NCI-H1436 treated with DMSO at 0.1 percent for 48 hours (cell line): ENCODE measurements at places on chromosomes 5 and 9.

DNA sequence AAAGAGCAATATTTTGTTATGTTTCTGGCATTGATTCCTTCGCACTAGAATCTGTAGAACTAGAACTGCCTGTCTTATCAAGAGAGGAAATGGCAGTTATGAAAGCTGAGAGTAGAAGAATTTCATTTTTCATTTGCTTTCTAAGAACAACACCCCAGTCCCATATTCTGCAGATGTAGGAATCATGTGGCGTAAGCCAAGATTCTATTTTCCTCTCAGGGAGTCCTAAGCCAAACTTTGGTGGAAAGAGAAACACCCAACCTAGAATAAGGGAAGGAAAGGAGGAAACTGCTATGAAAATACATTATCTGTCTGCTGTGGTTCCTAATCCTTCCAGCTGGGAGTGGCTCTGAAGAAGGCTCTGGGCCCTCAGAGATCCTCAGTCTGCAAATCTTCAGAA, 1176.9 kb upstream of the C9orf72 start:
- no peak for DNase-seq

- no peak for DNase-seq
Observed at GRCh38 chr9:124593651-124594058, 86.5 kb upstream of the NR5A1 start.

DNA sequence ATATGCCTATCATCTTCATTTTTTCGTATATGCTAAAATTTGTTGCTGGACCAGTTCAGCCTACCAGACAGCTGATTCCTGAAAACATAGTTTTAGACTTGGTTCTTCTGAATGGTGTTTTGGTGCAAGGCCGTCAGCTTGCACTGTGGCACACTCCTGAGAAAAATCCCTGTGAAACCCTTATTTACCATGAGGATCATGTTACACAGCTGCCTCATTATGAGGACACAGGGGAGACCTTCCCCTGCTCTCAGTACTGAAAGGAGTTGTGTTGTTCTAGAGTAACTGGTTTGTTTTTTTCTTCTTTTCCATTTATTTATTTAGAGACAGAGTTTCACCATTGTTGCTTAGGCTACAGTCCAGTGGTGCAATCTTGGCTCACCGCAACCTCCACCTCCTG, 37.6 kb downstream of the MAST4 start:
- DNase-seq, result no peak

- no peak for DNase-seq
Observed at GRCh38 chr5:59268756-59269415, 624.6 kb downstream of the PDE4D start.

DNA sequence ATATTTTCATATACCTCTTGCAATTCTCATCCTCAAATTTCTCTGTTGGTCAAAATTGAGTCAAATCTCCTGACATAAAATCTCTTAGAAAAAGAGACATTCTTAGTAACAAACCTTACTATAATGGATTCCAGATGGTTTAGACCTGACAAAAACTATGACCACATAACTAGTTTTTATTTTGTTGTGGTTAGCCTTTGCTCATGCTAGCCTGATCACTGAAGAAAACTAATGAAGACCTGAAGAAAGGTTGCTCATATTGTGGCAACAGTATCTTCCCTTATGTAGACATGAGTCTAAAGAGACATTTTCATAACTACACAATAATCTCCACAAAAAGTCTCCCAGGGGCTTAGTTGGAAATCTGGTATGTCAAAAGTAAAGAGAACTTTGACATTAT, 274.1 kb upstream of the TMEM161B start:
- DNase-seq, result no peak

DNA sequence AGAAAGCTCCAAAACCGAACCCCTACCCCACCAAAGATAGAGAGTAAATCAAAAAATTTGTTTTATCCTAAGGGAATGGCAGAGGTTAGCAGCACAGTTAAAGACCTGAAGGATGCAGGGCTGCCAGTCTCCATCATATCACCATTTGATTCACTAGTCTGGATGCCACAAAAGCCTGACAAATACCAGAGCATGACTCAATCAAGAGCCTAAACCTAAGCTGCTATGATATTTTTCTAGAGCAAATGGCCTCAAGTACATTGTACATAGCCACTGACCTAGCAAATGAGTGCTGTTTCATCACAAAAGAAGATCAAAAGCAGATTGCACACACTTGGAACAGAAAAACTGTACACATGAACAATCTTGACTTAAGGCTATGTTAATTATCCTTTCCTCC, 48.0 kb downstream of the DPYSL3 start:
- no peak for DNase-seq

DNA sequence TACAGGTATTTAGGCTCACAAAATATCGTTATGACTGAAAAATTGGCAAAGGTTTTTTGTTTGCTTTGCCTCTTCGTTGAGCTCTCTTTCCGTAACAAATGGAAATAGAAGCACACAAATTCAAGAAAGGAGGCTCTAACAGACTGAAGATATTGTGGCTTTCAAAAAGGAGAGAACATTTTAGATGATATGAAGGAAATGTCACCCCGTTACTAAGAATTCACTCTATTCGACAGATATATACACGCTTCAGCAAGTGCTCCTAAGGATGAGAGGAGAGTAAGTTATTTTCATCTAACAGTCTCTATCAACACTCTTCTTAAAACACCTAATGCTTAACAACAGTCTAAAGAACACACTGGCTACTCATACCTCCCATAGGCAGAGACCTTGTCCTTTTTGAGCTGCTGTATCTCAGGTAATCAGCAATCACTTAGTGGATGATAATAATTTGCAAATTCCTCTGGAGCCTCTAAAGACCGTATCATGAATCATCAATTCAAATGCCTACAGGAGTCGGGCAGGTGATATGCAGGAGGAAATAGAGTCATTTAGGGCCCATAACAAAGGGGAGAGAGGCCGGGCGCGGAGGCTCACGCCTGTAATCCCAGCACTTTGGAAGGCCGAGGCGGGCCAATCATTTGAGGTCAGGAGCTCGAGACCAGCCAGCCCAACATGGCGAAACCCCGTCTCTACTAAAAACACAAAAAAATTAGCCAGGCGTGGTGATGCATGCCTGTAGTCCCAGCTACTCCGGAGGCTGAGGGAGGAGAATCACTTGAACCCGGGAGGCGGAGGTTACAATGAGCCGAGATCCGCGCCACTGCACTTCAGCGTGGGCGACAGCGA, 1.4 kb upstream of the HSDL2 start:
- DNase-seq, result no peak

DNA sequence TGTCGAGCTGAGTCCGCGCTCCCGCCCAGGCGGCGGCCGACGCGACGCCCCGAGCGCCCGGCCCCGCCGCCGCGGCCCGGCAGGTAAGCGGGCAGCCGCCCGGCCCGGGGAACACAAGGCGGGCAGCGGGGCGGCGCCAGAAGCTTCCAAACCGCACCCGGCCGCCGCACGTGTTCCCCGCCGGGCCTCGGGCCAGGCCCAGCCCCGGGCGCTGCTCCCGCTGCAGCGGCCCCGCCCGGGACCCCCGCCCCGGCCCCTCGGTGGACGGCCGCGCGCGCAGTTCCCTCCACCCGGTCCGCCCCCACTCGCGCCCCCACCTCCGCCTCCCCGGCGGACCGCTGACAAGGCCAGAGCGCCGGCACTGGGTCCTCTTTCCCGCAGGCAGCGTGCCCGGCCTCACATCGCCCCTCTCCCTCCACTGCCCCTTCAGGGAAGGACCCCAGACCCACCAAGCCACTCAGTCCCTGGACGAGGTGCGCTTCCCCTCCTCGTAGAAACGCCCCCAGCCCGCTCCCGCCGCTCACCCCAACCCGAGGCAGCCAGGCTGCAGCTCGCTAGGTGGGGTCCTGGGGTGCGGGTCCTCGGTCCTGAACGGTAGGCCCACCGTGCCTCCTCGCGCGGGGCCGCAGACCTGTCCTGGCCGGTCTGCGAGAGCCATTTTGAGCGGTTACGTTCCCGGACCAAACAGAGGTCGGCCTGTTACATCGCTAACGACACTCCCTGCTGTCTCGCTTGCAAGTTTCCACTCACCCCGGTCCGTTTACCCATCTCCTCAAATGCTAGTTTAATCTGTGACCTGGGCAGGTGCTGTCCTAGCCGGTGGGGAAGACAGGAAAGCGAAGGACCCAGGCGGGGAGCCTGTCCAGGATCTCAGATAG, 475 bp downstream of the WDR5 start:
- no peak for DNase-seq

GRCh38 chr9:106857811-106858470, 5.0 kb upstream of the ZNF462 start:
- no peak for DNase-seq

- no peak for DNase-seq
Observed at GRCh38 chr5:3103262-3103811, 351.9 kb upstream of the IRX2 start.

GRCh38 chr5:95759634-95760033, 28.5 kb downstream of the RHOBTB3 start:
- no peak for DNase-seq

DNA sequence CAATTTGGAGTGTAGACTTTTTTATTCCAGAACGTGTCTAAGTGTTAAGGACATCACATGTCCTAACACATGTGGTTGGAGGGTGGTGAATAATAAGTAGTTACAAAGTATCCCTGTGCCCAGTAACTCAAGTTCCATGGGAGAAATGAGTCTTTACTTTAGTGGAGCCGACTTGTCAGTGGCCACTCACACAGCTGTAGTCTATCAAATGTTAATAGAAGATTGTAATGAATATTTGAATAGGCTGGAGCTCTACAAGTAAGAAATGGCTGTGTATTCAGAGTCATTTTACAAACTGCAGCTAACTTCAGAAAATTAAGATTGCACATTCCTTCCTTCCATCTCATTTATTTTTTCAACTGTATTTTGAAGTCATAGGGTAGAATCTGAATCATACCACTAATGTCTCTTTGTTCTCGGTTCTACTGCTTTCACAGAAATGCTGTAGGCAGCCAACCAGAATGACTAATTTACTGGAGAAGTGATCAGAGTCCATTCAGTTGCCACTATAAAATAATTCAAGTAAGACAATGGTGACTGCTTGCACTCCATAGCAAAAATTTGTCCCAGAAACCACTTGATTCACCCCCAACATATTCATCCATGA, 394.8 kb downstream of the NR2F1-AS1 start:
- DNase-seq, result no peak

- DNase-seq, result no peak
Observed at GRCh38 chr5:144144956-144145751, 25.3 kb downstream of the YIPF5 start.

DNA sequence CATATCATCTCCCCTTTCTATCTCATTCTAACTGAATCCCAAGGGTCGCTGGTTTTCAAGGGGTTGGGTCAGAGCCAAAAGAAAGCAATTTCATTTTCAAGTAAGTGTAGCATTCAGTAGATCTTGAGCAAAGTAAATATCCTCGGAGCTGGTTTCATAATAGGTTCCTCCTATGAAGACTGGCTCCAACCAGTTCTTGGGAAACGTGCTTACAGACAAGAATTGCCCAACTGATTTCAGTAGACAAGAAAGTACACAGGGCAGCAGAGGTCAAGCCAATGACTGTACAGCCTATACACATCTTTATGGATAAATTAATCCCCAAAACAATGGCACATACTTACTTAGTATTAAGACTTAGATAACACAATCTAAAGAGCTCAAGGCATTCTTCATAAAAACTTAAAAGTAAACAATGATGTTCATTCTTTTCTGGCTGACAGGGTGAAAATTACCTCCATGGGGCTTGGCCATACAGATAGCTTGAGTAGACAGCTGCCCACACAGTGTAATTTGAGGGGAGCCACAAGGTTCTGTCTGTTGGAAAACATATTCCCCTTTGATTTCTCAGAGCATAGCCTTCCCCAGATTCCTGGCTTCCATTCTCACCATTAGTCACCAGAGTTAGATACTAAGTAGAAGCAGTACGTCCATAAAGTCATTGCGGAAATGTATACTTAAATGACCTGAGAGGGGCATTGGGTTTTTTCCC, 163.9 kb downstream of the ARRDC3 start:
- DNase-seq, result peak; percentile 47

- DNase-seq, result no peak
Observed at GRCh38 chr9:127961613-127962155, 19.1 kb downstream of the EEIG1 start.

DNA sequence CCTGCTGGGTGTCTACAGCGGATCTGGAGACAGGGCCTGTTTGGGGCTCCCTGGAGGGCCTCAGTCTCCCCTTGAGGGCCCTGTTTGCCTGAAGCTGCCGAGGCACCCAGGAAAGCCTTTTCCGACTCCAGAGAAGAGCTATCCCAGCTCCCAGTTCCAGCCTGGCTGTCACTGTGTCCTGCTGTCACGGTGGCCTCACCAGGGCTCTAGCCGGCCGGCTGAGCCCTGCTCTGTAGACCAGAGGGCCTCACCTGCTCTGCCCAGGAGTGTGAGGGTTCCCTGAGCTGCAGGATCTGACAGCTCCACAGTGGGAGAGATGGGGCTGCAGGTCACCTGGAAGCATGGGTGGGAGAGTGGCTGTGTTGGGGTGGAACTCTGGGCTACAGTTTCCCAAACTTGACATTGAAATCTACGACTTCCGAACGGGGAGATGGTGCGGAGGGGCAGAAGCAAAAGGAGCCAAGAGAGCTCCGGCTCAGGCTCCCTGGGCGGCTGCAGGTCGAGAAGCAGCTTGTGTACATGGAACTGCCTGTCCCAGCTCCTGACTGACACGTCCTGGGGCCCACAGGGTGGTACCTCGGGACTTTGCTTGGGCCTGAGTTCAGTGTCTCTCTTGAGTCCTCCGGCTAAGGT, 94.9 kb downstream of the CACNA1B start:
- no peak for DNase-seq

- no peak for DNase-seq
Observed at GRCh38 chr9:81213456-81213855, 475.9 kb downstream of the TLE1 start.

DNA sequence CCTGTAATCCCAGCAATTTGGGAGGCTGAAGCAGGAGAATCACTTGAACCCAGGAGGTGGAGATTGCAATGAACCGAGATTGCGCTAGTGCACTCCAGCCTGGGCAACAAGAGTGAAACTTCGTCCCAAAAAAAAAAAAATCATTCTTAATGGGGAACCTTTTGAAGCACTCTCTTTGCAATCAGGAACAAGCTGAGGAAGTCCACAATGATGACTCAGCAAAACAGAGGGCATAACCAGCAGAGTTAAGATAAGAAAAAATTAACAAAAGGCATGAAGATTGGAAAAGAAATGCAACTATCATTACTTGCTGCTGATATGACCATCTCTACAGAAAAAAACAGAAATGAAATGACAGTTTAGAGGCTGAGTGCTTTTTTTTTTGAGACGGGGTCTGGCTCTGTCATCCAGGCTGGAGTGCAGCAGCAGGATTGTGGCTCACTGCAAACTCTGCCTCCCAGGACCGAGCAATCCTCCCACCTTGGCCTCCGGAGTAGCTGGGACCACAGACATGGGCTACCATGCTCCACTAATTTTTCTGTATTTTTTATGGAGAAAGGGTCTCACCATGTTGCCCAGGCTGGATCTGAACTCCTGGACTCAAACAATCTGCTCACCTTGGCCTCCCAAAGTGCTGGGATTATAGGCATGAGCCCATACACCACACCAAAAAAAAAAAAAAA, 88.0 kb downstream of the FNBP1 start:
- DNase-seq, result no peak

- DNase-seq, result no peak
Observed at GRCh38 chr5:35799181-35799580, 57.5 kb upstream of the IL7R start.

DNA sequence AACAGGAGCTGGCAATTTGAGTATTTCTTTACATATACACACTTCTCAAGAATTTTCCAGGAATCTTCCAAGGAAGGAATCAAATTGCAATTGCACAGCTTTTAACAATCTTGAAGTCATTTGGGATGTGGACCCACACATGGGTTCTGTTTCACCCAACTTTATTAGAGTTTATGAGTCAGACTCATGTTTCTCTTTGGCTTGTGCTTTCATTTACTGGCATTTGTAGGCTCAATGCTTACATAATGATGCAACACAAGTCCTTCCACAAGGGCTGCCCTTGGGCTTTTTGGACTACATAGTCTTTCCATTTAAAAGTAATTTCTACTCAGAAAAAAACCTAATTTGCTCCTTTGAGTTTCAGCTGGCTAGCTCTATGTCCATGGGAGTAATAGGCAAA, 4.6 kb upstream of the CDC37L1 start:
- no peak for DNase-seq
